ENCODE measurements at places on chromosomes 13 and 19.

- DNase-seq: no peak
Observed at GRCh38 chr19:5048727-5049553, 80.0 kb downstream of the KDM4B start.

DNA sequence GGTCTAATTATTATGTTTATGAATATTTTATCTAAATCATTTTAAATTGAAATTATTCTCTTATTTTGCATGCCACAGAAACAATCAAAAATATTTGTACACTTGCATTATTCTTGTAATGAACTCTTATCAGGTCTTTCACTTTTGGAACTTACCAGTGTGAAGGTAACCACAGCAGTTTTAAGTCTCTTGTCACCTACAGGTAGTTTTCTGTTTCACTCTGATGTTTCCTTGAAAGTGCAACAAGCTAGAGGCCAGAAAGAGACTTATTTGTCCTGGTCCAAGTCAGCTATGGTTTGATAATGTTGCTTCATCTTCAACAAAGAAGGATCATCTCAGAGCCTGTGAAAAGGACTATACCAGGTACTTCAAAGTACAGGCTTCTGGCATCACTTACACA lies 133.4 kb upstream of the NBEA start:
- DNase-seq: no peak

DNA sequence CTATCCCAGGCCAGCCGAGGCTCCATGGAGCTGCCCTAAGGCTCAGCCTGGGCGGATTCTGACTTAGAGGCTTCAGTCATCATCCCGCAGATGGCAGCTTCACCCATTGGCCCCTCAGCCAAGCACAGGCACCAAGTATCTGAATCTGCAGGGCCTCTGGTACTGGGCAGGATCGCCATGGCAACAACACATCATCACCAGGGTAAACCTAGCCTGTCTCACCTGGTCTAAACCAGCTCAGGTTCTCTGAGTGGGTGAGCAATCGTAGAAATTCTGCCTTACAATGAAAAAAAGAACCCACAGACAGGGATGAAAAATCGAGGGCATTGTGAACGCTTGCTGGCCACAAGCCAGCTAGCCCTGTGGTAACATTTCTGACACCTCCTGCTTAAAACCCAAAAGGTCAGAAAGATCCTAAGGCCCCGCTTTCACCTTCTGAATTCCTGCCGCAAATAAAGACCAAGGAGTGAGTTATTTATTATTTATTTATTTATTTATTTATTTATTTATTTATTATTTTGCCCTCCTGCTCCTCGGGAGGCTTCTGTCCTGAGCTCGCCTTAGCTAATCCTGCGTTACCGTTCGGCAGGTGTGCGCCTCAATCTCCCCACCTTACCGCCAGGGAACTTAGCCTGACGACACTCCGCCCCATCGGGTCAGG lies 12.0 kb upstream of the CEACAM21 start:
- peak; percentile 11 for DNase-seq

DNA sequence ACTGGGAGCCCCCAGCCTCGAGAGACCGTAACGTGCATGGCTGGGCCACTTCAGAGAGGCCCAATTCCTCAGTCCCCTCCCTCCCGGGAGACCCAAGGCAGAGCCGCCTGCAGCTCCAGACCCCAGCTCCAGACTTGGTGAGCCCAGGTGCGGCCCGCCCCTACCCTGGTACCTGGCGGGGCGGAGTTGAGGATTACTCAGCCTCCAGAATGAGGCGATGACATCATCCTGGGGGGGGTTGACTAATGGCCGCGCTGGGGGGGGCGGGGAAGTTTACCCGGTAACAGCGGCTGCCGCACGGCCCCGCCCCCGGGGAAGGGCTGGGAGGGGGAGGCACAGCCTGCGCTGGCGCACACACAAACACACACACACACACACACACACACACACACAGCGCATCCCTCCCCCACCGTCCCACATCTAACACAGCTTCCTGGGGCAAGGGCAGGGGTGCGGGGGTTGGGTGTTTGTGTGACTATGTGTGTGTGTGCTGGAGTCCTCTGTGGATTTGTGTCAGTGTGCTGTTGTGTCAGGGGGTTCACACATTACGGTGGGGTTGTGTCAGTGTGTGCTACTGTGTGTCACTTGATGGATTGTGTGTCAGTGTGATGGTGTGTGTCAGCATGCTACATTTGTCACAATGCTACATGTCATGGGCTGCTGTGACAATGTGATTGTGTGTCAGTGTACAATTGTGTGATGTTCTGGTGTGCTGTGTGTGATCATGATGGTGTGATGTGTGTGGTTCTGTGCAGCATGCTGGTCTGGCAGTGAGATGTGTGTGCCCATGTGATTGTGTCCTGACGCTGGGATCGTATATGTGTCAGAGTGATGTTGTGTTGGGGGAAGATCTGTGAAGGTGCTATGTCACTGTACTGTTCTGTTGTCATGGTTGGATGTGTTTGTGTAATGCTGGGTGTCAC lies 10.3 kb upstream of the BBC3 start:
- DNase-seq: peak; percentile 62

DNA sequence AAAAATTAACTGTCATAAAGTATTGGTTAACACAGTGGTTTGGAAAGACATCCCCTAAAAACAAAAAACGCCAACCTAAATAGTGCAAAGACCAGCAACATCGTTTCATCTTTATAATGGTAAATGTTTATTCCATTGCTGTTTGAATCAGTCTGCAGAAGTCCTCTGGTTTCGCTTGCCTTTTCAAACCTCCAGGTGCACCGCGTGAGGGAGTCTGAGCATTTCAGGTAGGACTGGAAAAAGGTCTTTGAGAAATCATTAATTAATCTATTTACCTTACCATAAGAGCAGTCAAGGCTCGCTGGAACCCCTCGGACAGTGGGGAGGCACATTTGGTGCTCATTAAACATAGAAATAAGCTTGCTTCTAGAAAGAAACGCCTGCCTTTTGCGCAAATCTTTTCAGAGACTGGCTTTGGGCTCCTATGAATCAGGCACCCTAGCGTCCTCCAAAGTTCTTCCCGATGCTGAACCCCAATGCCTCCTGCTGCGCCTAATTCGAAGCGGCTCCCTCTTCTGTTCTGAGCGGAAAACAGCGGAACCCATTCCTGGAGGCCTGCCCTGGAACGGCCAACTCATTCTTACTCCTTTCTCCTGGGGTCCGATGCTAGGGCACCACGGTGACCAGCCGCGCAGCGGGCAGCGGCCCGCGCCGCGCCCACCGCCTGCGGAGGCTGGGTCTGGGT lies 951 bp upstream of the MTUS2 start:
- no peak for DNase-seq

Data from germinal center (tissue), 1 donor.